ENCODE measurements at places on chromosomes 4 and X.

- DNase-seq: no peak
Measured at GRCh38 chr4:150010525-150011126, 67.6 kb upstream of the DCLK2 start.

DNA sequence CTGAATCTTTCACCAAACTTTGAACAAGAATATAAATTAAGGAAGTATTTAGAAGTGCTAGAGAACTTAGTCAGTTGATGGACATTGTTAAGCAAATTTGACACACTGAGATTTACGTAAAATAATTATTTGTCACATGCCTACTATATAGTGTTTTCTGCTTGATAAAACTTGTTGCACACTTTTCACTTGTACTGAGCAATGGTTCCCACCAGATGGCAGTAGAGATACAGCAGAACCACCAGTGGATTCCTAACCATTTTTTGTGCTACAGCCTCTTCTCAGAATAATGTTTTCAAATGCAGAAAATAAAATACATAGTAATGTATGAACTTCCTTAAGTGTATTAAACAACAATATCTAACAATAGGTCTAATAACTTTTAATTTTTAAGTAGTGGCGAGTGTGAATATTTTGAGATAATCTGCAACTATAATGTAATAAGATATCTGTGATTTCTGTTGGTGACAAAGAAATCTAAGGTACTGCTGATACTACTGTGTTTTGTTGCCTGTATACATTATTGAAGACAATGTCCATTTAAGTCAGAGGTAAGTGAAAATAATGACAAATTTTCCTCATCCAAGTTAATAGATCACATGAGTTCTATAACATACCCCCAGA, 81.2 kb downstream of the APOOL start:
- DNase-seq: no peak

GRCh38 chr4:26878794-26879391, 18.3 kb downstream of the STIM2 start:
- DNase-seq: no peak

DNA sequence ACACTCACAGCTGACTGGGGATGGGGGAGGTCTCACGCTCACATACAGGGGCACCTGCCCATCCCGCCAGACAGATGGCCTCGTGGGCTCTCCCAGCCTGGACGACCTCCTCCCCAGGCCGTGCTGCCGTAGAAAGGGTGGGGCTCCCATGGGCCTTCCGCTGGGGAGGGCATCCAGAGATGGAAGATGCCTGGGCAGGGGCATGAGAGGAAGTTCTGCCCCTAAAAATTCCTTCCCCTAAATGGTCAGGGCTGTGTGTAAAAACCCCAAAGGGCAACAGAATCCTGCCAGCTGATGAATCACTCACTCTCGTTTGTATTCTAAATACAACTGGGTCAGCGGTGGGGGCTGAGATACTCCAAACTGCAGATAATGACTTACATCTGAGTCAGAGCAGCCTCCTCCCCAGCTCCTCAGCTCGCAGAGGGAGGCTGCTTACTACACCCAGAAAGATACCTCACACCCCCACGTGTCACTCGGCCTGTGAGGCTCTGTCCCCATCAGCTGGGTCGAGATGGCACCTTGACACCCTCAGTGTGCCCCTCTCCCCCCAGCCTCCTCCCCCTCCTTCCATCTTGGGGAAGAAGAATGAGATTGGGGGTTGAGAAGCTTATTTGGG, 10.1 kb downstream of the WDR1 start:
- no peak for DNase-seq

DNA sequence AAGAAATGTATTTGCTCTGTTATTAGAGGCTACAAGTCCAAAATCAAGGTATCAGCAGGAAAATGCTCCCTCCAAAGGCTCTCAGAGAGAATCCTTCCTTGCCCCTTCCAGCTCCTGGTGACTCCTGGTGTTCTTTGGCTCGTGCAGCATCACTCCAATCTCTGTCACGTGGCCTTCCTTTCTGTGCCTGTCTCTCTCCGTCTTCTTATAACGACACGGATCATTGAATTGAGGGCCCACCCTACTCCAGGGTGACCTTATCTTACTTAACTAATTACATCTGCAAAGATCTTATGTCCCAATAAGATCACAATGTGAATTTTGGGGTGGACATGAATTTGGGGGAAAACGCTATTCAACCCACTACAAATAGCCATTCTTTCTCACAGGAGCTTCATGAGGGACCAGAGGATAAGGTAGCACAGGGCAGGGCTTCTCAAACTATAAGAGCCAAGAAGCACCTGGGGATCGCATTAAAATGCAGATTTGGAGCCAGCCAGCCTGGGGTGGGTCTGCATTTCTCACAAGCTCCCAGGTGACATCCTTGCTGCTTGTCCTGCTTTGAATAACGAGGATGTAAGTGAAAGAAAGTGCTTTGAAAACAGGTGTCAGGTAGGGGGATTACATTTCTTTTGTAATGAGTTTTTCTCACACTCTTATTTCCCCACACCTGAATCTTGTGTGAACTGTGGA, 41.9 kb upstream of the APLN start:
- no peak for DNase-seq

DNA sequence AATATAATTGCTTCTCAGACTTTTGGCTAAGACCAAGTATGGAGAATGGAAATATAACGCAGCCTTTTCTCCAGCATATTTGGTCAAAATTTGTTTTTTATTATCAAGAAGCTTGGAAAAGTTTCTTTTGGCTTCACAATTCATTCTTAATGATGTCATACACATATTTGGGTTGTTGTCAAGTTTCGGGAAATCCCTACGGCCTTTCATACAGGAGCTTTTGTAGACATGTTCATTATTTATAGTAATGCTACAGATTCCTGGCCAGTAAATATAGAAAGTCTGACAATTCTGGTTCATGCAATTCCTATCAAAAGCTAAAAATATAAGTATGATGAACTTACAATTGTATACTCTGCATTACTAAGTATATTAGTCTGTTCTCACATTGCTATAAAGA, 112.9 kb downstream of the IRF2 start:
- DNase-seq: no peak

DNA sequence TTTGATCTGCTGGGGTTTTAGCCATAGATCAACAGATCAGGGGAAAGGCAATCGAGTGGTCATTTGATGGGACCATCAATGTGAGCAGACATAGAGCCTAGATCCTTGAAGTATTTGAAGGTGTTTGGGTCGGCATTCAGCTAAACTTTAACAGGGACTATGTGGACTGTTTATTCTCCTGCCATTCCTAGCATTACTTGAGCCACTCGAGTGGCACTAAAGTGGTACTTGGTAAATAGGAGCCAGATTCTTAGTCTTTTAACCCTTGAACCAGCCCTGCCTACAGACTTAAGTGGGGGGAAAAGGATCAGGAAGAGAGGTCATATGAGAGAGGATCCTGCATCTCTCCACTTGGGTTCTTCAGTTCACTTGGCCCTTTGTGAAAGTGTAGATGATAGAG, 3.8 kb downstream of the MSN start:
- DNase-seq: no peak

GRCh38 chr4:19650903-19651864, 600.5 kb upstream of the SLIT2 start:
- DNase-seq: no peak

DNA sequence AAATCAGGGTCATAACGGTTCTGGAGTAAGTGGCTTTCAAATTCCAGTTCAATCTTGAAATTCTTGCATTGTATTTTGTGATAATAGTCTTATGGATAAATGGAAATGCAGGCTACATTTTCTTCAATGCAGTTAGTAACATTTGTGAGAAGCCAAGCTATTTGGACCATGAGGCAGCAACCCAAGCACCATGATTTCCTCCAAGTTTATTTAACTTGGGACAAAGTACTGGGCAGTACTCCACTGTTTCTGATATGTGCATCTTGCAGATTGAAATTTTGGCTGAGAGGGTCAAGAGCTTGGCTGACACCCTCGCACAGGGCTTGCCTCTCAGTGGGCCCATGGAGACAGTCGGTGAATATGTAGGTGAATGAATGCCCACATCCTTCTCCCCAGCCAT, 39.9 kb downstream of the CNGA2 start:
- no peak for DNase-seq

DNA sequence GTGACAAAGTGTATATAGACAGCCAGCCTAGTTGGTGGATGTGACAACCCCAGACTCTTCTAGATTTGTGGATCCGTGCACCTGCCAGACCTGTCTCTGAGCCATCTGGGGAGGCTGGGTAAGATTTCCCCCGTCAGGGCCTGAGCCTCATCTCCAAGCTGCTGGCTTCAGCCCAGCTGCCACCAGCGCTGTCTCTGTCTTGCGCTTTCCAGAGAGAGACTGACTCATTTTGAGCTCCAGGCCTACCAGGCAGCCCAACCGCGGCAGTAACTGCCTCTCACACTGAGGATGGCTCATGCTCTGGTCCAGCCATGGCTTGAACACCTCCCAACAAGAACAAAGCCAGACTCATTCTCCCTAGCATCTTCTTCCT, 26.4 kb downstream of the NOP14 start:
- DNase-seq: no peak

DNA sequence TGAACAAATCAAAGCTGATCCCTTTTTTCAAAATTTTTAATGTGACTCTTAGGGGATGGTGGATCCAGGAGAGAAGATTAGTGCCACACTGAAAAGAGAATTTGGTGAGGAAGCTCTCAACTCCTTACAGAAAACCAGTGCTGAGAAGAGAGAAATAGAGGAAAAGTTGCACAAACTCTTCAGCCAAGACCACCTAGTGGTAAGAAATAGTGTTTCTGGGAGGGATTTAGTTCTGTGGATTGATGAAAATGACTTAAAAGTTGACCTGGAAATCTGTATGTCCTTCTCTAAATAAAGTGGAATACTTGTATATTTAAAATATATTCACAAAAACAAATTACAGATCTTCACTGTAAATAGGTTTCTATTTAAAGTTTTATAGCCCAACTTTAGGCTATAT, 29.2 kb downstream of the NUDT9 start:
- no peak for DNase-seq

- no peak for DNase-seq
Measured at GRCh38 chr4:94084155-94084554, 123.5 kb upstream of the SMARCAD1 start.

- DNase-seq: no peak
Measured at GRCh38 chrX:10576777-10577447, 43.5 kb downstream of the MID1 start.

DNA sequence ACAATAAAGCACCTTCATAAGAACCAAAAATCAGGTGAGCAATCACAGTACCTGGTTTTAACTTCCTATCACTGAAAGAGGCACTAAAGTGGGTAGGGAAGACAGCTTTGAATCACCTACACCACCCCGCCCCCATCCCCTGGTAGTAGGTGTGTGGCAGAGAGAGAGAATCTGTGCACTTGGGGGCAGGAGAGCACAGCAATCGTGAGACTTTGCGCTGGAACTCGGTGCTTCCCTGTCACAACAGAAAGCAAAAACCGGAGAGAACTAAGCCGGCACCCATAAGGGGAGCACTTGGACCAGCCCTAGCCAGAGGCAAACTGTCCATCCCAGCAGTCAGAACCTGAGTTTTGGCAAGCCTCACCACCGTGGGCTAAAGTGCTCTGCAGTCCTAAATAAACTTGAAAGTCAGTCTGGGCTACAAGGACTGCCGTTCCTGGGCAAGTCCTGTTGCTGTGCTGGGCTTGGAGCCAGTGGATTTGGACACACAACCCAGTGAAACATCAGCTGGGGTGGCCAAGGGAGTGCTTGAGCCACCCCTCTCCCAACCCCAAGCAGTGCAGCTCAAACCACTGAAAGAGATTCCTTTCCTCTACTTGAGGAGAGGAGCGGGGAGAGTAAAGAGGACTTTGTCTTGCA, 32.1 kb downstream of the NDUFB11 start:
- DNase-seq: no peak

DNA sequence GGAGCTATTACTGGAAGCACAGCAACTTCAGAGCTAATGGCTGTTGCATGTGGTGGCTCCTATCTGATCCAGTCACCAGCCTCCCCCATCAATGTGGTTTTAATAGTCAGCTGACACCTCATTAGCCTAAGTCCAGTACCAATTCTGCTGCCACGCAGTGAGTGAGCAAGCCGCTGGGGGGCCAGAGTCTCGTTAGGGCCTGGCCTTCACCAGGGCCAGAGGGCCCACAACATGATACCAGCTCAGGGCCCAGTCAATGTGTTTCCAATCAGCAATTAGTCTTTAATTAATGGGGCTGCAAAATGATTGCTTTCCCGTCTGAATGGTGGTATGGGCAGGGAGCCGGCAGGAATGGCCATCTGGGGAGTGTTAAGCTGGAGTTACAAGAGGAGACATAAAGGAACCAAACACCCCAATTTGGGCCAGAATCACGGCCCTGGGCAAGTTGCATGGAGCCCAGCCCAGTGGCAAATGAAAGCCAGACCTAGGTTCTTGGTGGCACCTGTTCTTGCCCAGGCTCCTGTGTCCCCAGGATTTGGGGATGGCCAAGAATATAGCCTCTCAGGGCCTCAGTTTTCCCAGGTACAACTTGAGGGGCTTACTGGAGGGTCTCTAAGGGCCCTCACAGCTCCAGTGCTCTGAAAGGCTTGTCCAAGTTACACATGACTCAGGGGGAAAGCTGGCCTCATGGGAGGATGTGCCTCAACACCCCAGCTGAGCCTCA, 119.2 kb downstream of the EFNB1 start:
- DNase-seq: no peak

GRCh38 chr4:91037951-91038350, 910.8 kb downstream of the CCSER1 start:
- no peak for DNase-seq

DNA sequence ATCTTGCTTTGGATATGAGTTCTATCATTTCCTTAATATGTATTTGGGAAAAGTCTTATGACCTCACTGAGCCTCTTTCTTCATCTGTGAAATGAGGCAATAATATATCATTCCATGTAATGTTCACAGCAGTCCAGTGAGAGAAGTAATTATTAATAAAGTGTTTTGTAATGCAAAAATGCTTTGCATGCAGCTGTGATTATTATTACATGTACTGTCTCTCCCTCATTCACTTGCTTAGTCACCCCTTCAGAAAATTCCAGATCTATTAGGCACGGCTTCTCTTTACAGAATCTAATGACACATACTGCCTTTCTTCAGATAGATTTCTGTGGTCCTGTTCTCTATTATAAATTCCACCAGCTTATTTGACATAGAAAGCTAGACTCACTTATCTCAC, 53.5 kb upstream of the FGF13 start:
- no peak for DNase-seq

GRCh38 chrX:31349515-31349914, 277.7 kb upstream of the FTHL17 start:
- DNase-seq: no peak

DNA sequence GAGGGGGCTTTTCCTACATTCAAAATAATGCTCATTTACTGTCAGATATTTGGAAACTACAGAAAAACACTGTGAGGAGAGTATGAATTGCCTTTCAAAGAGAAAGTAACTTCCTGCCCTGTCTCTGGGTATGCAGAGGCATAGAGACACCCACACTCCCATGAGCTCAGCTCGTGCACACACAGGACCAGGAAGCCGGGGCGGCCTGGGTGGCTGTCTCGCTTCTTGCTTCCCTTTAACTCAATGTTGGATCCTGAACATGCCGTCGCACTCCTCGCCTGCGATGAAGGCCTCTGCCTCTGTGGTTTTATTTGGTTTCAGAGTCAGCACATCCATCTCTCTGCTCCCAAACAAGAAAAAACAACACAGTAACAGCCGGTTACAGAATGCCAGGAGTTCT, 40.1 kb upstream of the GPR78 start:
- no peak for DNase-seq
